ENCODE measurements at places on chromosomes 3 and 15. TPM values are rescaled to one million over a fixed set of nuclear protein-coding genes. Genes with fewer than 3 reads are reported as not detected.

SGO1 gene
- 21.6 TPM for total RNA-seq

DNA sequence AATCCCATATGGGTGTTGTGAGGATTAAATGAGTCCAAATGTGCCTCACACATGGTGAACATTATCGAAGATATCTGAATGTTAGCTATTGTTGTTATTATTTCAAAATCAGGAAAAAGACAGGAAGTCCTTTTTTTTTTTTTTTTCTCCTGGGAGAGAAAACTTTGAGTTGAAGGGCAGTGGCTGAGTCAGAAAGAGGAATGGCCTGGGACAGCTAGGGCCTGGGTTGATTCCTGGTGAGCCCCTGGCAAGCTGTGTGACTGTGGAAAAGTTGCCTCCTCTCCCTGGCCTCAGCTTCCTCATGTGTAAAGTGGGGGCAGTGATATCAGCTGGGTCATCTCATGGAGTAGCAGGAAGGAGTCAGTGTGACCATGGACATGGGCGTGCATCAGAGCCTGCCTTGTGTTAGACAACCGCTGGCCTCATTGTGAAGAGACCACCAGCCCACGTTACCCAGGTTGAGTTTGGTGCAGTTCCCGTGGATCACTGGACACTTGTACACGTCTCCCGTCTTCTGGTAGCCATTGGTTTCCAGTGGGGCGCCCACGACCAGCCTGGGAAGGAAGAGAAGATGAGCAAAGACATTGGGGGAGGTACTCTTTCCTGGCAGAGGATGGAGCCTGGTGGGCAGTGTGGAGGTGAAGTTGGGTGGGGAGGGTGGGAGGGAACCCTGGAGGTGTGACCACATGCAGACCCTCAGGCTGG lies 63.1 kb downstream of the ITGA11 start:
- DNase-seq: no peak

DNA sequence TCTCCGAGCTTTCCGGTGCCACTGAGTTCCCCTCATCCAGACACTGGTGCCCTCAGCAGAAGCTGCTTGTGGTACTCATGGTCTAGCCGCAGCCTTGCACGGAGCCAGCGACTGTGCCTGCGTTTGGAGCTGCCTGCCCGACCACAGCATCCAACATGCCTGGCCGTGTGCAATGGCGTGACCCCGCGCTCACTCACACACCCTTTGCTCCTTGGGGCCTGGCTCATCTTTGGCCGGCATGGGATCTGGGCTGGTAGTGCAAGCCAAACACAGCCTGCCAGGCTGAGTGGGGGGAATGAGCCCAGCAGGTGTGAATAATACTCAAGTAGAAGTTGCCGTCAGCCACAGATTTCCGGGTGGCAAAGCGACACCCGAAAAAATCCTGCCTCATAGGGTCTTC lies 1178.7 kb upstream of the GBE1 start:
- no peak for DNase-seq

DNA sequence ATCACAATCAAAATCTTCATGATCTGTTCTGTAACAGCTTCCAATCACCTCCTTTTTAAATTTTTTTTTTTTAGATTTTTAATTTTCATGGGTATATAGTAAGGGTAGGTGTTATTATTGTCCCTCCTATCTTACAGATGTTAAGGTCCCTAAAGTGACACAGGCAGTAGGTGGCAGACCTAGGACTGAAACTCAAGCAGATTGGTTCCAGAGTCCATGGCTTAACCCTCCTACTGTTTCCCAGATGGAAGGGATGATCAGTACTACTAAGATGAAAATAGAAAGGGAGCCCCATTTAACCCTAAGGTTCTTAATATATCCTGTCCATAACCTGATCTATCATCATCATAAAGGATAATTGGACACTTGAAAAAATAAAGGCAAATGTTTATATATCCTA lies 57.1 kb downstream of the CHAC1 start:
- DNase-seq: no peak

DNA sequence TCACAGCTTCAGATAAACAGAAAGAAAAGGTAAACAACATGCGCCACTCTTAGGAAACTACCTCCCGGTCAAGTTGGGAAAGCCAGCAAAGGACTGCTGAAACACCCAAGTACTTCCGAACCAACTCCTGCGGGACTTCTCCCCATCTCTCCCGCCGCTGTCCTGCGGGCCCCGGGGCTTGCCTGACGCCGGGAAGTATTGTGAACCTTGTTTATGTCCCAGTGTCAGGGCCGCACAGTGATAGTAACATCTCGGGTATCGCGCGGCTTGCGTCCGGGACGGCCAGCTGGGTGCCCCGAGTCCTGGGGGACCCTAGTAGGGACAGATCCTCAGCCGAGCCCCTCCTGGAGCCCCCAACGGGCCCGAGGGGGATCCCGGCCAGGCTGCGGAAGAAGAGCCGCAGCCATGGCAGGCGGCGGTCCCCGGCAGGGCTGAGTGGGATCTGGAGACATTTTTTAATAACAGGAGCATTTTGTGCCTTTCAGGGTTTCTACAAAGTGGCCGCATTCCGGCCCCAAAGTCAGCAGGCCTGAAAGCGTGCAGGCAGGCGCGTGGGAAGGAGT lies 756 bp downstream of the CLPX start:
- peak; percentile 81 for DNase-seq

RBP2 gene
- total RNA-seq: not detected

- peak; percentile 74 for DNase-seq
Observed at GRCh38 chr15:77607111-77607893, 25.4 kb downstream of the LINGO1 start.

GRAMD2A gene
- 0.17 TPM for total RNA-seq

DNA sequence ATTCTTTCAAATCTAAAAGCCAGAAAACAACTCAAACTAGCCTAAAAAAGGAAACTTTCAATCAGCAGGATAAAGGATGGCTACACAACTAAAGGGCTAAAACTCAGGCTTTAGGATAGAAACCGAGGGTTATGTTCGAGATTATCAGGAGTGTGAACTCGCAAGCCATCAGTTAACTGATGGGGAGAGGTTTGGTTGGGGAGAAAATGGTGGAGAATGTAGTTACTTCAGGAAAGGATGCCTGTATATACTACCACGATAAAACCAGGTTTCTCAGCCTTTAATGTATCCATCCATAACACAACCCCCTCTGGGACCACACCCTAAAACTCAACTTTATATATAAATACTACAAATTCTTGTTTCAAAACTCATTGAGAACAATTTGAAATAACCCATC lies 22.2 kb downstream of the TRA2B start:
- DNase-seq: no peak

CYP19A1 gene
- total RNA-seq: not detected

- no peak for DNase-seq
Observed at GRCh38 chr3:15823092-15823491, 25.3 kb upstream of the ANKRD28 start.

GRCh38 chr3:71984843-71985613 lies 200.1 kb upstream of the PROK2 start:
- DNase-seq: no peak

DNA sequence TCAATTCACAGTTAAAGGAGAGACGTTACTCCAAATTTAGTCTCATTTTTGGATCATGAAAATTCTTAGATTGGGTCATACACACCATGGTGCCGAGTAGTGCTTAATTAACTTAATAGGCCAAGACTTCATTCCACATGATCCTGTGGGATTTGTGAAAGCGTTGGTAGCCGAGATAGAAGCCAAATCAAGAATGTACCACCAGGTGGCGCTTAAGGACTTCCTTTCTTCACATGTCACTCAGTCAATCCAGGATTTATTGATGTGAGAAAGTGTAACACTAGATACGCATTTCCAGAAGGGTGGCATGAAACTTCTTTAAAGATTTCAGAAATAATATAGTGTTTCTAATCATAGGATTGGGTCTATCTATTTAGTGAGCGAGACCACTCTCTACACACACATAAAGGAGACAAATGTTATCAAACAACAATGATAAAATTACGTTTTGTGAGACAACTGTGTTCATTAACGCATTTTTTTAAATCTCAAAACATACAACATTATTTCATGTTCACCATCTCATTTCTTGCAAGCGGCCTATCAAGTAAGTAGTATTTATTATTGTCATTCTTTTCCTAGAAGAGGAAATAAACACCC lies 436.1 kb downstream of the CHL1 start:
- peak; percentile 1 for DNase-seq
